Ascending aorta (tissue), 2 donors: ENCODE measurements at places on chromosomes 13 and 19.

- no peak for DNase-seq
Observed at GRCh38 chr19:535017-535835, 3.7 kb downstream of the CDC34 start.

DNA sequence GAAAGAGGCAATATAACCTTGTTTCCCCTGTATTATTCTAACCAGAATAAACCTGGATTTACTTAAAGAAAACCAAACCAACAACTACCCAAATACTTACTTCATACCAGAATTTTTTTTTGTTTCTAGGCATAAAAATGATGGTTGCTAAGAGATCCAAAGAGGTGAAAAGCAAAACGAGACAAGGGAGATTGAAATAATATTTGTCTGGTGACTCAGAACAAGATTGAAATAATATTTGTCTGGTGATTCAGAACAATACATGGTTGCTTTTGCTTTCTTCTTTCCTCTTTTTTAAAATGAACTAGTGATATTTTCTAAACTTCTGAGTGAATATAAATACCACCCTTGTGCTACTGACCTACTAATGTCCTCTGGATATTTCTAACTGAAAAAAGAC is 592.9 kb downstream of the KCTD12 start:
- DNase-seq, result no peak

GRCh38 chr19:39254531-39255345 is 6.1 kb upstream of the IFNL4 start:
- no peak for DNase-seq

DNA sequence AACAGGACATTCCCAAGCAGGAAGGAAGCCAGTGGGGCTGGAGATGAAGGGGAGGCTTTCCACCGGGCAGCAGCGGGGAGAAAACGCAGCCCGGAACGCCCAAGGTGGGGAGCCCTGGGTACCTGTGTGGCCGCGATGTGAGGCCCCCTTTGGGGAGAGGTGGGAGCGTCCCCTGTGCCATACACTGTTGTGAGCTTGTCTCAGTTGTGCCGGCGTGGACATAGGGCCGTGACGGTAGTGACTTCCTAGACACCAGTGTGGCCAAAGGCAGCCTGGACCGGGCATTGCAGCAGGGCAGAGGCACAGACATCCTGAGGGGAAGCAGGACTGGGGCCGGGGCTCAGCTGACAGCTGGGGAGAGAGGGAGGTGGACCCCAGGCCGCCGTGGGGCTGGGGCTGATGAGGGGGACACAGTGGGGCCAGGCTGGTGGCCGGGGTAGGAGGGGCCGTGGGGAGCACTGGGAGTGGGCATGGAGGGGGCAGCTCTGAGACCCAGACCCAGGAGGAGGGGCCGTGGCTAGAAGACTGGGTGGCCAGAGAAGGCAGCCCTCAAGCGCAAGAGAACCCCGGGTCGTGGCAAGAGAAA is 38.5 kb upstream of the TFDP1 start:
- DNase-seq, result peak; percentile 58

DNA sequence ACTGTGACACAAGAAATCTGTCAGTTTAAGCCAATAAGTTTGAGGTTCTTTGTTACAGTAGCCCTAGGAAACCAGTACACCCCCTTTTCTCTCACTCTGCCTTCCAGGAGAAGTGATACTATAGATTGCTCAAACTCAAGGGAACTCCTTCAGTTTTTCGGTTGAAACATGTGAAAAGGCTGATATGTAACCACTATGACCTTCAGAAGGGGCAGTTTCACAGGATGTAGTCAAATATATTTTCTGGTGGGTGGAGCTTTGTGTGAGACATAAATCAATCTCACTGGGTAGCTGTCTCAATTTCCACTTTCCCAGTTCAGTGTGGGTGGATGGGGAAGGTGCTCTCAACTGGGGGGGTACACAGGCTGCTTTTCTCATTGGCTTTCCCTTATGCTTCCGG is 41.7 kb downstream of the HTR2A start:
- no peak for DNase-seq

GRCh38 chr19:16397791-16398529 is 73.3 kb downstream of the KLF2 start:
- no peak for DNase-seq

DNA sequence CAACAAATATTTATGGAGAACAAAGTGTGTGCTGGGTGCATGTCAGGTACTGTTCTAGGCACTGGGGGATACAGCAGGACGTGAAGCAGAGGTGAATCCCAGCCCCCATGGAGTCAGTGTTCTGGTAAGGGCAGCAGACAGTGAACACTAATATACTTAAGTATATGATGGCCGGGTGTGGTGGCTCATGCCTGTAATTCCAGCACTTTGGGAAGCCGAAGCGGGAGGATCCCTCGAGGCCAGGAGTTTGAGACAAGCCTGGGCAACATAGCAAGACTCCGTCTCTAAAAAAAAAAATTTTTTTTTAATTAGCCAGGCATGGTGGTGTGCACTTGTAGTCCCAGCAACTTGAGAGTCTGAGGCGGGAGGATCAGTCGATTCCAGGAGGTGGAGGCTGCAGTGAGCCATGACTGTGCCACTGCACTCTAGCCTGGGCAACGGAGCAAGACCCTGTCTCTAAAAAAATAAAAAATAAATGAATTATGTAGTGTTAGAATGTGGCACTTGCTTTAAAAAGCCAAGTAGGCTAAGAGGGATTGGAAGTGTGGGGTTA is 22.6 kb downstream of the CHST8 start:
- DNase-seq, result peak; percentile 21
